ENCODE measurements at places on chromosomes 3 and 15. TPM values are rescaled to one million over a fixed set of nuclear protein-coding genes. Genes with fewer than 3 reads are reported as not detected.

RBP2 gene
- total RNA-seq = not detected

CORO2B gene
- total RNA-seq = not detected

DNA sequence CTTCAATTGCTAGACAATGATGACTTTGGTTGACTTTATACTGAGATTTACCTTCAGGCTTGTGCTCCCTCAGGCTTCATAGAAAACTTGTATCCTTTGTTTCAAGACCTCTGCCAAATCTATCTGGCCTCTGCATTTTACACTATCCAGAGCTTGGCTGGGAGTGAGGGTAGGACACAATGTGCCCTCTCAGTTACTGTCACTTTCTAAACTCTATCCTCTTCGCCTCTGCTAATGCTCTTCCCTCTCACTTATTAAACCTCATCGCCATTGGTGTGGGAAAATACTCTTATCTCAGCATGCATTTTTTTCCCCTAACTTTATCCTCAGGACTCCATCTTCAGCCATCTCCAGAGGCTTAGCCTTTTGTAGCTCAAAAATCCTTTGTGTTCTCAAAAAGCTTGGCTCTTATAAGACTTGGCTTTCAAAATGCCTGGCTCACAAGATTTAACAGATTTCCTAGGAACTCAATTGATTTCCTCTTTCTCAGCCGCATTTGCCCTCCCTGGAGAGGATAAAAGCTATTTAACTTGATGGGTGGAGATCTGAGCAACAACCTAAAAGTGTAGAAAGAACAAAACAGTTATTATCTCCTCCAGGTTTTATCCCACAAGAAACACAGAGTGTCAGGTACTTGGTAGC lies 28.3 kb downstream of the SUCNR1 start:
- H3K4me1 ChIP-seq = peaks cover 21% of the 10 kb centered on the region
- H3K27ac ChIP-seq = no peak overlapping the region
- H3K36me3 ChIP-seq = no peaks in the 10 kb centered on the region
- DNase-seq = no peak
- no peaks in the 10 kb centered on the region for H3K27me3 ChIP-seq
- no peak overlapping the region for H3K4me3 ChIP-seq

DNA sequence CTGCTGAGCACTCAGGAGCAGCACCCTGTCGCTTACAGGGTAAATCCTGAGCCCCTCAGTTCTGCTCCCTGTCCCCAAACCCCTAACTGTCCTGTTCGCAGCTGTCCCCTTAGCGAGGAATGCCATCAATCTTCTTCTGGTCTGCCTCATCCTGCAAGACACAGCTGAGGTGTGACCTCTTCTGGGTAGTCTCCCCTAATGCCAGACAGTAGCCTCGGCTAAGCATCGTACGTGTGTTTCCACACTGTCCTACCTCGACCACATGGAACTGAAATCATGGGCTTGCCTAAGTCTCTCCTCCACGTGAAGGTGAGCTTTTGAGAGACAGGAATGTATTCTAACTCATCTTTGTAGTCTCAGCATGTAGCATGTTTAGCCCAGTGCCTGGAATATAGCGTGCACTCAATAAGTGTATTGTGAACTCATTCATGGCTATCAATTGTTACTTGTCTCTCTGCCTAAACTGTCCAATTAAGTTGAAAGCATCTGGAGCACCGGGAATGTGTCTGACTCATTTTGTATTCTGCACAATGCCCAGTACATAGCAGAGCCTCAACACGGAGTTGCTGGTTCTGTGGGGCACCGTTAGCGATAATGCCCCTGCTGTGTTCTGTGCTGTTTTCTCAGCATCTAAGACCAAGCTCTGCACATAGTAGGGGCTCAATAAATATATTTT lies 90.2 kb downstream of the HES1 start:
- H3K36me3 ChIP-seq = no peaks in the 10 kb centered on the region
- H3K27ac ChIP-seq = no peak overlapping the region
- H3K27me3 ChIP-seq = peaks cover 12% of the 10 kb centered on the region
- no peaks in the 10 kb centered on the region for H3K4me1 ChIP-seq
- no peak overlapping the region for H3K4me3 ChIP-seq

GRCh38 chr3:31495971-31496665 lies 36.6 kb upstream of the STT3B start:
- H3K4me3 ChIP-seq = no peak overlapping the region
- no peak for DNase-seq
- H3K36me3 ChIP-seq = no peaks in the 10 kb centered on the region
- H3K4me1 ChIP-seq = no peaks in the 10 kb centered on the region

All from SJCRH30 (cell line).